Mucosa of gallbladder (tissue), 1 donor: ENCODE measurements at places on chromosomes 7 and 10.

DNA sequence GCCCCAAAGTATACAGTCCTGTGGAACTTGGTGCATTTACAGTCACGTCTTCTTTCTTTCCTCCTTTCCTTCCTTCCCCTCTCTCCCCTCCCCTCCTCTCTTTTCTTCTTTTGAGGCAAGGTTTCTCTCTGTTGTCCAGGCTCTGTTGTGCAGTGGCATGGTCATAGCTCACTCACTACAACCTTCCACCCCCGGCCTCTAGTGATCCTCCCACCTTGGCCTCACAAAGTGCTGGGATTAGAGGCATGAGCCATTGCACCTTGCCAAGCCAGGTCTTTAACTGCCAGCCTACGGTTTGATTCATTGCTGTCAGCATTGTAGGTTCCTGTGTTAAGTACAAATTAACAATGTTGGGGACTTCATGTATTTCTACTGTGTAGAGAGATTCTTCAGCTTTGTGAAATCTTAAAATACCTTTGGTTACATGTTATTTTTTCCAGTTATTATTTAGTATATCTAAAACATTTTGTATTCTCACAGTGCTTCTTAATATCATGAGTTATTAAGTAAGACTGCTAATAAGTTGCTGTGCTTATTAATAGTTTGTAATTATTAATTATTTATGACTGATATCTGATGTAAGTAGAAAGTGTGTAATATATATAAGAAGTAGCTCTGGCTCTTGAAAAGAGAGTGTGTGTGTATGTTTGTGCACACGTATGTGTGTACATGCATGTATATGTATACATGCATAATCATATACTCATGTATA lies 320.8 kb downstream of the EXOC4 start:
- DNase-seq: no peak

DNA sequence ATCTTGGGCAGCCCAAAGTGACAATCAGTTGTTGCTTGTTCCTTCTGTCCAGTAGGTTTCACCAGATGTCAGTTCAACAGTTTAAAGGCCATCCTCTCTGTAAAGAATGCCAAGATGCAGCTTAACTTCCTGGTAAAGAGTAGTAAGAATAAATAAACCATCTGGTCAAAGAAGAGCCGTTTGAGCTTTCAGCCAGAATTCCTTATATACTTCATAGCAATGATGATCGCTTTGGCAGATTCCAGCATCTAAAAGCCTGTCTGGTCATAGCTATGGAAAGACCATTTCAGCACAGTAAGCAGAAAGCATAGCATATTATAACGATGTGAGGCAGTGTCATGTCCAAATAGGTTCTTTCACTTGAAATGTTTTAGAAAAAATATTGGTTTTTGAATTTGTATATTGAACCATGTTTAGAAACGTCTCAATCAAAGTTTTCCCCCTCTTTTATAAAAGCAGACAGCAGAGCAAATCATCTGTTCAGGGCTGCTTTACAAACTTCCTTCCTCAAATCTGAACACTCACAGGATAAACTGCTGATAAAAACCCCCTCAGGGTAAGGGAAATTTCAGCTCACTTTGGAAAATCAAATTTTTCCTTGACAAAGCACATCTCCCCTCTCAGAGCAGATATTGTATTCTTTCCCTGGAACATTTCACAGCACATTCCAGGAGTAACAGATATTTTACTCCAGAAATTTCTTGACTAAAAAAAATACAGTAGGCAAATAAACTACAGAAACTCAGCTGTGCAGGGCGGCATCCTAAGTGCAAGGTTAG lies 184.1 kb downstream of the NOC3L start:
- no peak for DNase-seq

- DNase-seq: no peak
These were observed 68.5 kb upstream of the ZNF438 start for GRCh38 chr10:31100115-31100601.

DNA sequence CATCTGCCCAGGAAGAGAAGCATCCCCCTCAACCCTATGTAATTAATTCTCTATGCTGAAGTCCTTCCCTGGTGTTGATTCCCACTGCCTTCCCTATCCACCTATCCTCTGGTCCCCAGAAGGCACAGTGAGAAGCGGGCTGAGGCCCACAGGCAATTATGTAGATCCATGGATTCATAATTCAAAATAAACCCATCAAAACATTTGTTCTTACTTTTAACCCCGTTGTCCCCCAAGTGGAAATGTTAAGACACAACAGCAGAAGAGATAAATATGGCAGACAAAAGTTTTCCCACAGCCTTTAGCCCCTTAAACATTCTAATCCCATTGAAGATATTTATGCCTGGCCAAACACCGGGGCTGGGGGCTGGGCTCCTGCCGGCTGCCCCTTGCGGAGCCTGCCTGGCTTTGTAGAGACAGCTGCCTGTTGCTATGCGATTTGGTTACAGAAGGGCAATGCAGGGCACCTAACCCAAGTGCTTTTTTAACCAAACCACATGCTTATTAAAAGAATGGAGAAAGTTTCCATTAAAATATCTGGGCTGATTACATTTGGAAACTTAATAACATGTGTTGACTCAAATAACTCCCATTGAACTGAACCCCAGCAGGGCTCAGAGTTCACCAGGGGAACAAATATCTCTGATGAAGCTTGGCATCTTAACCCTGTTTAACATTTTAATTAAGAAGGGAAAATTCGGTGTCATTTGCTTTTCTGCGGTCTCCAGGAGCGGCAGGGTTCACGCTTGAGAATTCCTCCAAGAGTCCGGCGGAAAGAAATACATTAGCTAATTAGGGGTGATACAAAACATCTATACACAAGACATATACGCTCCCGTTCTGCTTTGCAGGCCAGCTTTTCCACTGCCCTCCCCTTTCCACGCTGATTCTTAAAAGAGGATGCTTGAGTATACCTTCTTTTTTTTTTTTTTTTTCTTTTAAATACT lies 110.8 kb upstream of the FGFR2 start:
- no peak for DNase-seq

DNA sequence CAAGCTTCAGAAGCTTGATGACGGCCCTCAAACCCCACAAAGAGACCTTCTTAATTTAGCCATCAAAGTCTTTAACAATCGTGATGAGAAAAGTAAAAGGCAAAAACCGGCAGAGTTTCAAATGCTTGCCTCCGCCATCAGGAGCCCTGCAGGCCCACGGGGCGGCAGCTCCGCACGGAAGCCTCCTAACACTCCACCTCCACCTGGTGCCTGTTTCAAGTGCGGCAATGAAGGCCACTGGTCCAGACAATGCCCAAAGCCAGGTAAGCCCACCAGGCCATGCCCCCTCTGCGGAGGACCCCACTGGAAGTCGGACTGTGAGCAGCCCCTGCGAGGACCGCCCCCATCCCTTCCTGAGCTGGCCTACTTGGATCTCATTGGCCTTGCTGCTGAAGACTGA lies 43.6 kb downstream of the CBX3 start:
- no peak for DNase-seq

- DNase-seq: no peak
These were observed 328.6 kb upstream of the COBL start for GRCh38 chr7:51645255-51645654.

GRCh38 chr7:42720991-42721796 lies 190.7 kb downstream of the C7orf25 start:
- no peak for DNase-seq

- DNase-seq: no peak
These were observed 89.9 kb downstream of the WDFY4 start for GRCh38 chr10:48774416-48775205.

DNA sequence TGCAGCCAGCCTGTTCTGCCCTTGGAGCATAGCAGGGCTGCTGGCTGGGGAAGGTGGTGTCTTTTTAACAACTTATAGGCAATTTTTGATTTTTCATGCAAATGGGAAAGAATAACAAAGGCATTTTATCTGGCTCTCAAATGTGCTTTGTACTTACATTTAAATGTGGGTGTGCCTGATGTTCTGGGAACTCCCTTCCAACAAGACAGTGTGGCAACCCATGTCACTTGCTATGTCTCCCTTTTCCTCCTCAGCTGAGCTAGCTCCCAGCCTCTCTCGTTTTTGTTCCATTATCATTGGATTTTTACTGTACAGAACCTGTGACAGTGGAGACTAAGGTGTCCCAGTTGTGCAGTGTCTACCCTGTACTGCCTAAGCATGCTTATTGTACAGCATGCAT lies 93.5 kb upstream of the PDCD4 start:
- DNase-seq: no peak

DNA sequence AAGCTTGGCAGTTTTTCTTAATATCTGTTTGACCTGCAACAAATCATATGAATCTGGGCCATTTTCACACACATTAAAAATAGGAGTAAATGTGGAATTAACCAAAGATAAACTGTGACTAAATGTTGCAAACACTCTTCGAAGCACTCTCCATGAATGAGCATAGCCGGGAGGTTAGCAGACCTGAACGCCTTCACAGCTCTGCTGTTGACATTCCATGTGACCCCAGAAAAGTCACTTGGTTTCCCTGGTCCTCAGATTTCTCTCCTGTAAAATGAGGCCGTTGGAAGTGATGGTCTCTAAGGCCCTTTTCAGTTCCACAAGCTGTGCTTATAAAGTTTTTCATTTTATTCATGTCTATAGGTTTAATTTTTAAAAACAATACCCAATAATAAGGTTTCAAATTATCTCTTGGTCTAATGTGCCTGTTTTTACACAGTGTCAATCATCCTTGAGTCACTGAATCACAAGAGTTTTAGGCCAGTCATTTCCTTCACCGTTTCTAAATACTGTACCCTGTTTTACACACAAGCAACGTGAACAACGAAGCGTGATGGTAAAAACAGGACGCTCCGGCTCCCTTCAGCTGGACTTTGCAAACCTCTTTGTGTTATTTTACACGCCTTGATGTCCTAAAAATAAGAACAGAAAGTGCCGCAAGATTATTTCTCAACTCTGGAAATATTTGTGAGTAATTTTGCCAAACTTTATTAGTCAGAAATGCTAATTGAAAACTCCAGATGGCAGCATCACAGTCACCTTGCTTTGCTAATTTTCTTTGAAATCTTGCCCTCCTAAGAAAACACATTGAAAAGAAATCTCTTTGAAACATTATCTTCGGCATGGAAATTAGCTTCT lies 38.6 kb upstream of the MET start:
- DNase-seq: no peak

GRCh38 chr10:59895629-59896116 lies 10.7 kb downstream of the CCDC6 start:
- DNase-seq: peak; percentile 49

- DNase-seq: no peak
These were observed 30.5 kb upstream of the XPNPEP1 start for GRCh38 chr10:109953766-109954165.

- no peak for DNase-seq
These were observed 28.8 kb downstream of the ABRAXAS2 start for GRCh38 chr10:124830445-124830844.

- no peak for DNase-seq
These were observed 79.3 kb upstream of the NANOS1 start for GRCh38 chr10:118950190-118950680.

GRCh38 chr10:89002226-89002978 lies 11.8 kb downstream of the FAS start:
- DNase-seq: no peak

- no peak for DNase-seq
These were observed 41.1 kb upstream of the TFEC start for GRCh38 chr7:116071629-116072028.

GRCh38 chr7:106114716-106115383 lies 2.7 kb upstream of the SYPL1 start:
- DNase-seq: no peak

- peak; percentile 27 for DNase-seq
These were observed 88.7 kb upstream of the MYL10 start for GRCh38 chr7:101717628-101718357.

DNA sequence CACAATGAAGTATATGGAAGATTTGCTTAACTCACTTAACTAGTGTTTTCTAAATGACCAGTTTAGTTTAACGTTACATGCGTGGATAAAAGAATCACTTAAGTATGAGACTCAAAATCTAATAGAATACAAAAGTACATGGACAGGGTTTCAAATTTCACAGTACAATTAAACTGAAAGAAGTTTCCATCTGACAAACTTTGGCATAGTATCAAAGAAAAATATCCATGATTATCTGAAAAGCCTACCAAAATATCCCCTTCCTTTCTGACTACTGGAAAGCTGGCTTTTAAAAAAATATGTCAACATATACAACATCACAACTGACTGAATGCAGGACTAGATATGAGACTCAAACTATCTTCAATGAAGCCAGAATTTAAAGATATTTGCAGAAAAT lies 164.8 kb downstream of the ZNF438 start:
- DNase-seq: no peak
